ENCODE measurements at places on chromosomes 1 and 21. TPM values are rescaled to one million over a fixed set of nuclear protein-coding genes. Genes with fewer than 3 reads are reported as not detected.

Gene SLC9A1
- polyA plus RNA-seq, result 21.5 TPM

DNA sequence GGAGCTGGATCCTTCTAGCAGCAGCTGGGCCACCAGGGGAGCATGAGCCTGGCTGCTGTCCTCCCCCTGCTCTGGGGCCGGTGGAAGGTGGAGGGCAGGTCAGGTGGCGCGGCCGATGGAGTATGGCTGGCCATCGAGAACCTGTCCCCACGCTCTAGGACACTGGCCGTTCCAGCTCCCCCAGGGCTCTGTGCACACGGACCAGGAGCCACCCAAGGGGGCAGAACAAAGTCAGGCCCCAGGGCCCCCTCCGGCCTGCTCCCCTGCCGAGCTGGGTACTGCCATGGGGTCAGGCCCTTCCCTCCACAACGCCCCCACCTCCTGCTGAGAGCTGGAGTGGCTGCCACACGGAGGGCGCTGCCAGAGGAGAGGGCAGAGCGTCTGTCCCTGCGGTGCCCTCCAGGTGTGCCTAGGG is 4.5 kb upstream of the PLCH2 start:
- no peak for DNase-seq

GRCh38 chr1:147151244-147151643 is 21.0 kb downstream of the PRKAB2 start:
- DNase-seq, result no peak

GRCh38 chr1:243568793-243569192 is 281.2 kb downstream of the AKT3 start:
- DNase-seq, result no peak

- no peak for DNase-seq
Observed at GRCh38 chr1:212034516-212035122, 738 bp downstream of the INTS7 start.

- no peak for DNase-seq
Observed at GRCh38 chr1:115593365-115594259, 48.2 kb upstream of the VANGL1 start.

DNA sequence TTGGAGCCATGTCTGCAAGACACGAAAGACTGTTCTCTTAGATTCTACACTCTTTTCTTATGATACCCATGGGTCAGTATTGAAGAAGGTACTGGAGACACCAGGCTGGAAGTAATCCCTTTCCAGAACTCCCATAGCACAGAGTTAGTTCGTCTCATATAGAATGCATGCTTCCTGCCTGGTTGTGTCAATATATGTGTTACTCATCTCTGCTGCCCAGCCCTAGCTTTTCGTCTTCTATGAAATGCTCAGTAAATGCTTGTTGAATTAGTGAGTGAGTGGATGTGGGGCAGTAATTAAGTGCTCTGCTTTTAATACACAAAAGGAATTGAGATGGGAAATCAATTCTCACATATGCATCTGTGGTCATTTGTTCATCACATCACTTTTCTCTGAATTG is 32.1 kb downstream of the ADCY10 start:
- DNase-seq, result no peak
